ENCODE measurements at places on chromosomes 7 and 10.

- no peak for DNase-seq
These were observed 68.4 kb downstream of the RALA start for GRCh38 chr7:39691821-39692220.

DNA sequence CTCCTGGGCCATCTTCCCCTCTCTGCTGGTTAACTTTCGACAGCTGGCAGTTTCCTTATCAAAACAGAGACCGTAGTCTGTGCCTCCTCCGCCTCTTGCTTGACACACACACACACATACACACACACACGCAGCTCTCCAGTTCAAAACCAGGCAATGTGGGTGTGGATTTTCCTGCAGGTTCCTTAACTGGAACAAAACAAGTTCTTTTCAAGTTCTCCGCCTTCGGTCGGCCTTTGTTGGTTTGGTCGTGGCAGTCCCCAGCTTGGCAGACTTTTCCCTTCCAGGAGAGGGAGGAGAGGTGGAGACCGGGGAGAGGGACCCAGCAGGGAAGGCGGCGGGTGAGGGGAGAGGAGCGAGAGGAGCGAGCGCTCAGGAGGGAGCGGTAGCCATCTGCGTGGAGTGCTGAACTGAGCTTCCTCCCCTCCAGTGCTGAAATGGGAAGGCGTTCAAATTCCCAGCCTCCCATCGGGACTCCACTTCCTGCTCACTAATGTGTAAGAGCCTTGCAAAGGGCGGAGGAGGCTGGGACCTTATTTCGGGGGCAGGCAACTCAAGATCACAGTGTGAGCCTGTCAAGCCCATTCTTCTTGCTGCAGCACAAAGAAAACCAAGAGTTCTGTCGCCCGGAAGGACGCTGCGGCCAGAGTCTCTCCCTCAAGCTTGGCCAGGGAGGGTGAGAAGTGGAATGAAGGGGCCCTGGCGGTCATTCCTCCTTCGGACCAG, 120.6 kb downstream of the PRPF18 start:
- no peak for DNase-seq

DNA sequence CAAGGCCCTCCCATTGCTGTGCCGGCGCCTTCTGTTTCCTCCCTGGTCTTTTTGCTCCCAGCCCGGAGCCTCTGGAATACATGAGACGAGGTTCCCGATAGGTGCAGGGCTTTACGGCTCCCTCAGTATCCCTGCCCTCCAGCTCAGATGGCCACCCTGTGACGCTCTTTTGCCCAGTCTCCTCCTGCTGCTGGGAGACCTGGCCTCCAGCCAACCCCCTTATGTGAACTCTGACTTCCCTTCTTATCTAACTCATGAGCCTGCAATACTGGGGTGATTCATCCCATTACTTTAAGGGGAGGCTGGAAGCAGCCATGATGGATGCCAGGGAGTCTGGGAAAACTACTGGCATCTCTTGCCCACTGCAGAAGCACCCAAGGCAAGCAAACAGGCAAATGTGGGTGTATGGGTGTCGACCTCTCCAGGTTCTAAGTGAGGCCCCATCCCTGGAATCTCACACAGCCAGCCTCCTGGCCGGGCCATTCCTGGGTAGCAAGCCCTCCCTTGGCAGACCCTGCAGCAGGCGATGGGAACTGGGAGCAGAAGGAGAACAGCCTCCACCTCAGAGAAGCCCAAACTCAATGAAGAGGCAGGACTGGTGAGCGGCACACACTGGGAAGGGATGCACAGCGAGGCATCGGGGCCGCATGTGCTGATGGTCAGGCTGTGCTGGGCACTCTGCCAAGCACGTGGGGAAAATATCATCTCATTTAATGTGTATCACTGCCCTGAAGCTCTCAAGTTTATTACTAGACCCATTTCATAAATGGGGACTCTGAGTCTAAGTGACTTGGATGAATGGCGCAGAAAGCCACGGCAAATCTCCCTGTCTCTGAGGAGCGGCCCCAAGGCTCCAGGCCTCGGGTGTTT, 97.5 kb downstream of the FAM53B start:
- no peak for DNase-seq

DNA sequence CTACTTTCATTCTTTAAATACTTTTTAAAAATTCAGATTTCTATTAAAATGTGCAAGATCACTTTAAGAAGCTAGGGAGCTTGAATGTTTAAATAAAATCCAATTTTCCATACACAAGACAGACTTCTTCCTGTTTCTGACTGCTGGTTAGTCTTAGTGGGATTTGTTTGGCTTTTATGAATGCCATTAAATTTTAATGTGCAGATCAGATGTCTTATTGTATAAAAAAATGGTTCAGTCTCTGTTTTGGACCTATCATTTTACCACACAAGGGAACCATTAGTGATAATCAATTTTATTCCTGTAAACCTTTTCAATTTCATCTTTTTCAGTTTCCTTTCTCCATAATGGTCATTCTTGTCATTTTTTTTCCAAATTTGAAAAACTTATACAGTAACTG, 63.2 kb downstream of the VCL start:
- DNase-seq: no peak

DNA sequence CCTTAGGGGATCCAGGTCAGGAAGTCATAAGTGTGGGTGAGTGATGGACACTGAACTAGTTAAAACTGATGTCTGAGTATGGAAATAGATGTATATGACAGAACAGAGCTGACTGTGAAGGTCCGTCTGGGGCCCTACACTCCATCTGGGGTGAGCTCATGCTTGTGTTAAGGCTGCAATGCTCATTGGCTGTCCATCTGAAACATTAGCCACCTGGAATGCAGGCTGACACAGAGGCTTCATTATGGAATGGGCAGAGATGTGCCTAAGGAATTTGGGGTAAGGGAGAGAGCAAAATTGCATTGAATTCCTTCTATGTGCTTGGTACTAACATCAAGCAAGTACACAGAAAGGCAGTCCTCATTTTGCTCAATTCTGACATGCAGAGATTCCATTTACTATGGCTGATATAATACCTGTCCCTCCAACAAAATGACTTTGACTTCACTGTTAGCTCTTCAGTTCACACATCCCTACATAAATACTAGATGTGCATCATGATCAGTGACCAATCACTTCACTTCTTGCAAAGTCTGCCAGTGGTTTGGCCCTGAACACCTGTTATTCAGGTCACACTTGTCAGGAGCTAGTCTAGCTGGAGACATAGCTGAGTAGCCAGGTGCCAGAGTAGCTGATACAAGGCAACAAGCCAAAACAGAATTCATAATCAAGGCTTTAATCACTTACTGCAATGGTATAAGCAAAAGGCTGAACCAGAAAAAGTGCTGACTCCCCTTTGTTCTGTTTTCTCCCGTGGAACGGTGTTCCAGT, 128.9 kb upstream of the VWC2 start:
- DNase-seq: no peak

Measured in activated CD8-positive, alpha-beta memory T cell treated with anti-CD3 and anti-CD28 coated beads for 1 hour (primary cell).